NCI-H82 (cell line): ENCODE measurements at places on chromosomes 6 and 20.

GRCh38 chr6:41477572-41477971, 68.6 kb upstream of the FOXP4 start:
- DNase-seq = no peak

DNA sequence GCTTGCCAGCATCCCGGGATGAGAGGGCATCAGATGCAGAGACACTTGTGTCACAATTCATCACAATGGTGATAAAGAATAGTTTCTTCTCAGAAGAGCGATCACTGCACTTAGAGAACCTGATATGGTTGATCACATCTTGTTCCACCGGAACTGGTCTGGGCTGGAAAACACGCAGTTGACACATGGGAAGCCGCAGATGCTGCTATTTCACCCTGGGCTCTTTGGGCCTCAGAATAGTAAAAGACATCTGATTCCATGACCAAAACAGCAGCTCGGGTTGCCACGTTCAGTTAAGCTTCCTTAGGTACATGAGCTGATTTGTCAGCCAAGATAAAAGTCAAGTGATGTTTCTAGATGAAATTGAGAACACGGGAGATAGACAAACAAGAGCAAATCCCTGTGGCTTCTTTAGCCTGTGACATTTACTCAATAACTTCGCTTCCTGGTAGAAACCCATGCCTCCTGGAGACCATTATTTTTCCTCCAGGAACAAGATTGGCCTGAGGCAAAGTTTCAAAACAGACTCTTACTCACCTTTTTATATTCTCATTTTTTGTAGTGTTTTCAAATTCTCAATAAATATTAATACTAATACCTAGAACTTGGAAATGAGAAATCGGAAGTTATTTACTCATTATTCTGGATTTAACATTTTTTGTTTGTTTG, 59.4 kb downstream of the TRMT6 start:
- no peak for DNase-seq

DNA sequence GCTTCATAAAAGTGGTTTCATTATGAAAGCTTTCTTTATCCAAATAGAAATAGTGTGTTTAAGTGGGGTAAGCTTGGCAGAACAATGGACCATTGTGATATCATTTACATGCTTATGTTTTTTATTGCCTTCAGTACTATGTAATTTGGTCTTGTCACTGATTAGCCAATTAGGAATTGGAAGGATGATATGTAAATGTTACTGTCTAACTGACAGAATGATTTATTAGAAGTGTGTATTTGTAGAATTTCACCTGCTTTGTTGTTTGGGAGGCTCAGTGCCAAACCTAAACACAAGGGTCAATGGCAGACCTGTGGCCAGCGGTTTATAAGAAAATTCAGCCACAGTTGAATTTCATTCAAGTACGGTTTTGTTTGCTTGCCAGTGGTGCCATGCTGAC, 39.0 kb downstream of the AIG1 start:
- DNase-seq = no peak

DNA sequence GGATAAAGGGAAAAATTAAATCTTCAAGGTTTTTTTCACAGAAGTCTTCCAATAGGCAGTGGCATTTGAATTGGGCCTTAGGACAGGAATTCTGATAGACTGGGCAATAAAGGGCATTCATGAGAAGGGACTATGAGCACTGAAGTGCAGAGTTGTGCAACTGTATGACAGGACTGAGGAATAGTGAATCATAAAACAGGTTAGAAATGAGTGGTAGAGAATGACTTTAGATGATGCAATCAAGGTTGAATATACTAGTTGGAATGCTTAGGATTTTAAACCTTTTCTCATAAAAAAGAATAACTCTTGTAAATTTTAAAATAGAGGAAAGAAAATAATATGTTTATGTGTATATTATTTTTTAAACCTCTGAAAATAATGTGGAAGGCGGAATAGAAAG, 944.7 kb downstream of the PHF3 start:
- DNase-seq = no peak

GRCh38 chr6:48067886-48068277, 43.1 kb downstream of the PTCHD4 start:
- peak; percentile 42 for DNase-seq

- DNase-seq = no peak
These were observed 344.7 kb downstream of the CDH26 start for GRCh38 chr20:60302875-60303274.

DNA sequence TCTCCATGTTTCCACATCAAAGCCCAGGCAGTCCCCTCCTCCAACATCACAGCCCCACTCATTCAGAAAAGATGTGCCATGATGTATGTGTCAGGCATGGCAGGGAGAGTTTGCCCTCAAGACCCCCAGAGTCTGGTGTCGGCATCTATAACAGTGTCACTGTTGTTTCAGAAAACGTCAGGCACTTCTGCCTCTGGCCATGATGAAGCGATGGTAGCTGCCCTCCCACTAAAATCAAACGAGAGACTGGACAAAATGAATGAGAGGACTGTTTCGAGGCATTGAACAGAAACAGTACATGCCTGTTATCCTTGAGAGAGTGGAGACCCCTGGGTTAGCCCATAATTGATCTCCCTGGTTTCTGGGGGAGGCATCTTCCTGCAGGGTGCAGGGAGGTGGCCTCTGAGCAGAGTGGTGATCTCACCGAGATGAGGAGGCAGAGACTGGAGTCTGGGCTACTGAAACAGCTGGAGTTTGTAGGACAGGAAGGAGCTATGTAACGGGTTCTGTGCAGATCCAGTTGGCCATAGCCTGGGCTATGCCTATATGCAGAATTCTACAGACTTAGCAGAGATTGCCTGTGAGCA, 144.5 kb downstream of the SYCP2 start:
- no peak for DNase-seq

DNA sequence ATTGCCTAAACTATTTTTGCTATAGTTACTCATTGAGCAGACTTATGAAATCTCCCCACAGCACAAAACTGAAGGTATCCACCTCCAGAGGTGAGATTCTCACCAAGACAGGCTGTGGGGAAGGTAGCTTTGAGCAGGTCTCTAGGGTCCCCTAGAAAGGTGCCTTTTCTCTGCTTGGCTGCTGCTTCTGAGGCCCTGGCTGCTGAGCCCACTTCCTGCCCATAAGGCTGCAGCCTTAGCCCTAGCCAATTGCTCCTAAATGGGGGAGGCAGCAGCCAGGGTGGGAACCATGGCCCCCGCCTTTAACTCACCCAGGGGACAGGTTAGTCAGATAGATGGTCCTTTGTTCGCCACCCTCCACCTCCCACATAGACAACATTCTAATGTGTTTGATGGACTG, 3.6 kb downstream of the NT5E start:
- DNase-seq = no peak

- no peak for DNase-seq
These were observed 459.2 kb downstream of the RFPL4B start for GRCh38 chr6:112806163-112806865.

GRCh38 chr6:35177596-35177995, 36.2 kb upstream of the SCUBE3 start:
- no peak for DNase-seq

GRCh38 chr20:47950124-47950912, 165.0 kb upstream of the SULF2 start:
- no peak for DNase-seq

DNA sequence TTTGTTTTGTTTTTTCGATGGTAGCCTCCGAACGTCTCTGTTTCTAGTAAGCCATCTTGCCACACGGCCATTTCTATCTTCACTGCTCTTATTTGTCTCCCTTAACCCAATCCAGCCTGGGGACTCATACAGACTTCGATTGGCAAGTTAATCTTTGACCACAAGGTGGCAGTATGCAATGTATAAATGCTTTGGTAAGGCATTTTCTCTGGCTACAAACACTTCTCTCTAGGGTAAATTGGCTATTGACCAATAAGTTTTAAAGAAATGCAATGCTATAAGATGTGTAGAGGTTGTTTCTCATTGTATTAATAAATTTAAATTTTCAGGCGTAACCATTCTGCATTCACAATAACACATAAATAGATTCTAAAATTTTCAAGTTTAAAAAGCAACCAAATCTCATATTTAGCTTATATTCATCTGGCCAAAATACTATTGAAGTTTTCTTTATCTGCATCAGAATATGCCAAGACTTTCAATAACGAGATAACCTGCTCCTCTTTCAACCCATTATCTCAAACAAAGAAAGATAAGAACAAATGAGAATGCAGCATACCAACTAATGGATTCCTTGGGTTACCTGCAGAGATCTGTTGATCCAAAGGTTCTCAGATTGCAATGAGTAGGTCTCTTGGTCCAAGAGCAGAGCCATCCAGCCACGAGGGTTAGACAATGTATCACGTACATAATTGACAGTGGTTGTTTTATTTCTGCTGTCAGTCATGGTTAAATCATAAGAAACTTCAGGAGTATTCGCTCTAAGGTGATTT, 231.9 kb downstream of the PKHD1 start:
- DNase-seq = peak; percentile 96

DNA sequence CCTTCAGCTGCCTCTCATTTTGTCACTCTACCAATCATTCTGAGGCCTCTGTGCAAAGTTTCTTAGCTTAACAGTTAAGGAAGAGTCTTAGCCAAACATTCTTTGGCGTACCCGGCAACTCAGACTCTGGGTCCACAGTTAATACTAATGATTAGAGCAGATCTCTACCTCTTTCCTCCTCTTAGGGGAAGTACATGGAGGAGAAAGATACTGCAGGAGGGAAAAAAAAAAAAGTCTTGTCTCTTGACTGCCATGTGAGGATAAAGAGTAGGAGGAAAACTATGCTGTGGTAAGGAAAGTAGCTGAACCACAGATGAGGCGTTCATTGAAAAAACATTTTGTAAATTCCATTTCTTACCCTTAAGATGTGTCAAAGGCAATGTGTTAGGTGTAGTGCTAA, 44.0 kb upstream of the MARCKS start:
- no peak for DNase-seq

GRCh38 chr6:138622967-138623366, 123.7 kb upstream of the NHSL1 start:
- no peak for DNase-seq

- DNase-seq = no peak
These were observed 224.3 kb upstream of the SYNDIG1 start for GRCh38 chr20:24245094-24245493.

DNA sequence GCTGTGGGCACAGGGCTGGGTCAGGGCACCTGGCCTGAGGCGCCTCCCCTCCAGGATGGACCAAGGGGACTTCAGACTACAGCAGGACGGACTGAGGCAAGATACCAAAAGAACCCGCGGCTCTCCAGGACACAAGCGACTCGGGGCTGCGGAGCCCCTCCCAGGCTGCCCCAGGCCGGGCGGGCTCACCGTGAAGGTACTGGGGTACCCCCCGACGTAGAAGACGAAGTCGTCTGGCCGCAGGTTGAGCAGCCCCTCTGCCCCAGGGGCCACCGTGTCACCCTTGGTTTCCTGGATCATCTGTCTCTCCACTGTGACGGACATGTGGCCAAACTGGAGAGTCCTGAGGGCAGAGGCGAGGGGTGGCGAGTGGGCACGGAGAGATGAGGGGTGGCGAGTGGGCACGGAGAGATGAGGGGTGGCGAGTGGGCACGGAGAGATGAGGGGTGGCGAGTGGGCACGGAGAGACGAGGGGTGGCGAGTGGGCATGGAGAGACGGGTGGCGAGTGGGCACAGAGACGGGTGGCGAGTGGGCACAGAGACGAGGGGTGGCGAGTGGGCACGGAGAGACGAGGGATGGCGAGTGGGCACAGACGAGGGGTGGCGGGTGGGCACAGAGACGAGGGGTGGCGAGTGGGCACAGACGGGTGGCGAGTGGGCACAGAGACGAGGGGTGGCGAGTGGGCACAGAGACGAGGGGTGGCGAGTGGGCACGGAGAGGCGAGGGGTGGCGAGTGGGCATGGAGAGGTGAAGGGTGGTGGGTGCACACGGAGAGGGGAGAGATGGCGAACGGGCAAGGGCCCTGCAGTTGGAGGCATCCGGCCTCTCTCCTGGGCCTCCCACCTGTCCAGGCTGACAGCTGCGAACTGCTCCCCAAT, 10.9 kb downstream of the ADRM1 start:
- DNase-seq = no peak

- DNase-seq = no peak
These were observed 48.7 kb downstream of the YTHDF1 start for GRCh38 chr20:63167026-63167917.

GRCh38 chr6:12339022-12339421, 48.9 kb downstream of the EDN1 start:
- DNase-seq = no peak

DNA sequence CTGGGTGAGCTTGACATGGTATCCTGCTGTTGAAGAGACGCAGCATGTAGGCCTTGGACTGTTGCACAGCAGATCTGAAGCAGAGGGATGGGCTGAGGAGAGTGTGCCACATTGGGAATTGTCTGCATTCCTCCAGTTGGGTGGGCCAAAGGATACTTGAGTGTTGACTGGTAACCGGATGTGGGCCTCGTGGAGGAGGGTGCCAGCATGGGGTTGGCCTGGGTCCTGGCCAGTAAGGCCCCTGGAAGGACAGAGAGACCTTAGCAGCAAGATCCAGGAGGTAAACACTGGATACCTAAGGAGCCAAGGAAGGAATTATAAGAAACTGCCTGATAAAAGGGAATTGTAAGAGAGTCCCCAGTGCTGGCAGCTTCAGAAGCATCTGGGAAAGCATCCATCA, 76.9 kb downstream of the FIG4 start:
- DNase-seq = no peak

- no peak for DNase-seq
These were observed 6.6 kb downstream of the PRSS35 start for GRCh38 chr6:83518816-83519480.

DNA sequence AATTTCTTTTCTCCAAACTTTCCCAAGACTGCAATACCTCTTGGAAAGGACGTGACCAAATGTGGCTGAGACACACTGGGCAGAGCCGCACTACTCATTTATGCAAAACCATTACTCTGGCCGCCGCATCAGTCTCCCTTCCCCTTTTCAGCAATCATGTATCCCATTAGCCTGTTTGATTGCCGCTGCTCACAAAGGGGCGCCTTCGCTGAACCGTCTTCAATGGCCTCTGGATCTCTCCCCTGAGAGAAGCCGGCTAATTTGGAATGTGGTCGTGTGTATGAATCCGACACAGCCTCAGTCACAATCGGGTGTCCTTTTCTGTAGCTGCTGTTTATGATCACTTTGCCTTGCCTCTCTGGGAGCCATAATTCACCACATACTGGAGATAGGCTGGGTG, 361.1 kb downstream of the ZFAND3 start:
- DNase-seq = no peak

DNA sequence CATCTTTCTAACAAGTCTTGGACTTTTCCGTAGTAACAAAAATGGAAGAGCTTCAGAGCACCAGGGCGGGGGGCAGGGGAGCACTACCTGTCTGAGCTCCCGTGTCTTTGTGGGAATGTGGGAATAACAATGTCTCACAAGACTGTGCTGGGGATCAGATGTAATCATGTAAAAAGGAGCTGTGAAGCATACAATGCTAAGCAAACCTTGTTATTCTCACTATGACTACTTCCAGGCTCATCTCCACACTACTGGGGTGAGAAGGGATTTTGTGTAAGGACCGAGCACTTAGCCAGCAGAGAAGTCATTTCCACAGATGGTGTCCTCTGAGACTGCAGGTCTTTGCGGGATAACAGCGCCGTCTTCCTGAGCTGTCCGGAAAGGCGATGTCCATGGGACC, 27.1 kb downstream of the PRR18 start:
- no peak for DNase-seq
